Activated T-helper 1 cell treated with anti-CD3 and anti-CD28 coated beads, Interleukin-2, amount 50 U/mL, for 16 hours (primary cell): ENCODE measurements at places on chromosomes 1 and 21.

DNA sequence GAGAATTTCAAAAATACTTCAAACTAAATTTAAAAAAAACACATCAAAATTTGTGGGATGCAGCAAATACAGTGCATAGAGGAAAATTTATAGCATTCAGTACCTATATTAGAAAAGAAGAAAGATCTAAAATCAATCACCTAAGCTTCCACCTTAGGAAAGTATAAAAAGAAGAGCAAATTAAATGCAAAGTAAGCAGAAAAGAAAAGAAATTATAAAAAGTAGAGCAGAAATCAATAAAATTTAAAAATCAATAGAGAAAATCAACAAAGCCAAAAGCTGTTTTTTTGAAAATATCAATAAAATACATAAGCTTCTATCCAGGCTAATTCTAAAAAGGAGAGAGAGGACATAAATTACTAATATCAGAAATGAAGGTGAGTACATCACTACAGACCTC is 255.4 kb downstream of the KCNH1 start:
- DNase-seq: no peak

- no peak for DNase-seq
Observed at GRCh38 chr1:175881246-175881976, 138.0 kb upstream of the TNR start.

GRCh38 chr1:225476100-225476511 is 48.3 kb upstream of the LBR start:
- DNase-seq: no peak

GRCh38 chr1:14910984-14911721 is 242.4 kb upstream of the TMEM51 start:
- DNase-seq: no peak

GRCh38 chr1:97163591-97164275 is 442.1 kb downstream of the PTBP2 start:
- DNase-seq: no peak

DNA sequence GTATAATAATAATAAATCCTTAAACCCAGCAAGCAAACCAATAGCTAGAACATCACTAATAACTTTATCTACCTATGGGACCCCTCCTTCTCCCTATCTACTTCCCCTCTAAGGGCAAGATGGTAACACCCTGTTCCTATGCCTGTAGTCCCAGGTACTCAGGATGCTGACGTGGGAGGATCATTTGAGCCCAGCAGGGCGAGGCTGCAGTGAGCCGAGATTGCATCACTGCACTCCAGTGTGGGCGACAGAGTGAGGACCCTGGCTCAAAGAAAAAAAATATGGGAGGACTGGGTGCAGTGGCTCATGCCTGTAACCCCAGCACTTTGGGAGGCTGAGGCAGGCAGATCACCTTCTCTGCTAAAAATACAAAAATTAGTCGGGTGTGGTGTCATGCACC is 143.1 kb upstream of the SLC45A1 start:
- no peak for DNase-seq

DNA sequence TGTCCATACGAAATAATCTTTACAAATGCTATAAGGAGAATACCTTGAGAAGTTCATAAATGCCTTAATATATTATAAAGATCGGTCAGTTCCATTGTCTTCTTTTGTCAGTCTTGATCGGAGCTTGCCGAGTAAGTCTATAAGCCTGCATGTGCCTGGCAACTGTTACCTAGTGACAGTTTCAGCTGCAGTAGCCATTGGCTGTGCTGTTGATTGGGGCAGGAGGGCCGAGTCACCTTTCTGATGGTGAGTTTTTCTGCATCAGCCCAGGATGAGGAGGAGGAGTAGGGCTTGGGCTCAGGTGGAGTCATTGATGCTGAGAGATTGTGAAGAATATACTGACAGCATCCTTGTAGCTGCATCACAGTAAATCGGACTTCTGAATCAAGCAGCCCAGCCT is 1.9 kb upstream of the GPR52 start:
- no peak for DNase-seq

DNA sequence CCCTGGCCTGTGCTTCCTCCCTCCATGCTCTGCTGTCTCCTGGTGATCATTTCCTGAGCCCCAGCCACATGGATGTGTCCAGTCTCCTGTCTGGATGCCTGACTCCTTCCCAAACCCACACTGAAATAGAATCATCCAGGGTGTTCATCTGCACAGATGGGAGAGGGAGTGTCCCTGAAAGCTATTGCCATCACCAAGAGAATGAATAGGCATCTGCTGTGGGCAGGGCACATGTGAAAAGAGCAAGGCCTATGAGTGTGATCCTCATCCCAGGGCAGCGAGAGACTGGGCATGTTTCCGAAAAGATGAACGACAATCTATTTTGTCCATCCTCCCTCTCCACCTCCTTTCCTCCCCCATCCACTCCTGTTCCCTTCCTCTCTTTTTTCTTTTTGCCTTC is 5.0 kb downstream of the IGSF21 start:
- DNase-seq: no peak

DNA sequence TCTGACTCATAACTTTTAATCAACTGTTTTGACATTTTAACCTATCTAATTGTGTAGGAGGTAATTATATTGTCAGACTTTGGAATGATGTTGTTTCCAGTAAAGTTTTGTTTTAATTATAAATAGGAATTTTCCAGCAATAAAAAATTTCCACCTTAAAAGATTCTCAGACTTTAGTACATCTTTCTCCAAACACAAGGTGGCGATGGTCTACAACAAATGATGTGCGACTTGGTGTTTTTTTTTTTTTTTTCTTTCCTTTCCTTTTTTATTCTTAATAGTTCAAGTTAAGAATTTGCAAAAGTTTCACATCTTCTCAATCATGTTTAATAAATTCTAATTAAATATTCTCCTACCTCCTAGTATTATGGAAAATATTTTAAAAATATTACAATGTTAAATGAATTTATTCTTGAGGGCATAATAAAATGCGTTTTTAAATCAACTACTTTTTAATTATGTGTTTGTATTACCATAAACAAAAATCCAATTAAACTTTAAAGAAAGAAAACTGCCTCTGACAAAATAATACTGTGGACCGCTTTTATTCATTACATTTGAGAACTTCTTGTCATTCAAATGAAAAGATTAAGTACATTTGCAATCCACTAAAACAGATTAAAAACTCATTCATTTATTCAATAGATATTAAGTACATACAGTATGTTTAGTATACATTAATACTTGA is 4.4 kb upstream of the ADAMTS1 start:
- no peak for DNase-seq

- no peak for DNase-seq
Observed at GRCh38 chr1:158806916-158807536, 24.1 kb upstream of the MNDA start.

GRCh38 chr1:232806186-232806510 is 932 bp downstream of the MAP10 start:
- no peak for DNase-seq

GRCh38 chr1:167747988-167748387 is 26.2 kb downstream of the MPZL1 start:
- DNase-seq: no peak

GRCh38 chr1:21342961-21343838 is 52.9 kb upstream of the ECE1 start:
- DNase-seq: no peak

DNA sequence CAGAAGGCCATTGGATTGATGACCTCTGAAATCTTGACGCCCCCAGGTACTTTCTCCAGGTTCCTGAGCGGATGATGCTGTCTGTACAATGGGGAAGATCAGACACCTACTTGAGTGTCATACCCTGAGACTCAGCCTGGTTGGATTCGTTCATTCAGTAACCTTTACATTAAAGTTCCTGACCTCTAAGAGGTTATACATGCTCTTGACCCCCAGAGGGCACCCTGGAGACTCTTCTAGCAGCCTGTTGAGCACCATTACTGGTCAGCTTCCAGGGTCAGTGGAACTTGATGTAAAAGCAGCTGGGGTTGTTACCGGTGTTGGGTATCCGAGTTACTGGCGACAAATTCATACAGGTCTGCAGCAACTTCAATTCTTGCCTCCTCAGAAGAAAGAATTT is 114.3 kb upstream of the ZNF678 start:
- no peak for DNase-seq

DNA sequence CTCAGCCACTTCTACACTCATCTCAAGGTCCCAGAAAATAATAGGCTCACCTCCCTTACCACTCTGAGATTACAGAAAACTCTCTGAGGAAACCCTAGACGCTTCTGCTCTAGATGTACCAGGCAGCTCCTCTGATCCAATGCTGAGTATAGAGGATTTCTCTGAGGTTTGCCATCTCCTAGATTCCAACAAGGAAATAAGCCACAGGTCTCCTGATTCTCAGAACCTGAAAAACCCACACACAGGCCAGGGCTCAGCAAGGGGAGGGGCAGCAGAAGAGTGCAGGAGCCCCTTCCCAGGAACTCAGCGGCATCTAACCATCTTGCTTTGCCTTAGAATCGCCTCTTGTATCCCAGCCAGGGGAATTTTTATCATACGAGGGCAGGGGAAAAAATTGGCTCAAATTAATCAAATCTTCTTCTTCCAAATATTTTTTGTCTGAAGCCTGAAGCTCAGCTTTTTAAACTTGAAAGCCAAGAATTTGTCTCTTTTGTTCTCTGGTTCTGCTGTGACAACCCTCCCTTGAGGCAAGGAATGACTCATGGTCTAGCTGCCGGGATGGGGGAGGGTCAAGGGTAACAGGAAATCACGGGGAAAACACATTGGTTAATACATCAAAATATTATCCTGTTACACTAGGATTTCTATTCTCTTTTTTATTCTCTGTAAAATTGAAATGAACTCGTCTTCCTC is 30.8 kb downstream of the GORAB start:
- no peak for DNase-seq

- DNase-seq: no peak
Observed at GRCh38 chr1:208604295-208604694, 360.1 kb upstream of the PLXNA2 start.

DNA sequence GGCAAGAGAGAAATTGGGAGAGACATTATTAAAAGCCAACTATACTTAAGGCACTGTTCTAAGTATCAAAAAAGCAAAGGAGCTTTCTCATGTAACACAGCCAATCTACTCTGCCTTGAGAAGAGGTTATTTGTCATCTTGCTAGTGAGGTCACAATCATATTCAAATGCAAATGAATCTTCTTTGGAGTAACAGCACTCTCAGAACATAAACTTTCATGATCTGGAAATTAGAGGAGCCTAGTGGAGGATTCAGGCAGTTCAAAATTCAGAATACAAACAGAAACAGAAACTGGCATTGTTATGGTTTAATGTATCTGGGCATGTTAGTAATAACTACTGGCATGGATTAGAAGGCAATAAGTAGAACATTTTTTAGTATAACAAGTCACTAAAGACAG is 57.4 kb downstream of the ARID4B start:
- DNase-seq: no peak

GRCh38 chr1:180143359-180143758 is 11.3 kb upstream of the QSOX1 start:
- DNase-seq: no peak

DNA sequence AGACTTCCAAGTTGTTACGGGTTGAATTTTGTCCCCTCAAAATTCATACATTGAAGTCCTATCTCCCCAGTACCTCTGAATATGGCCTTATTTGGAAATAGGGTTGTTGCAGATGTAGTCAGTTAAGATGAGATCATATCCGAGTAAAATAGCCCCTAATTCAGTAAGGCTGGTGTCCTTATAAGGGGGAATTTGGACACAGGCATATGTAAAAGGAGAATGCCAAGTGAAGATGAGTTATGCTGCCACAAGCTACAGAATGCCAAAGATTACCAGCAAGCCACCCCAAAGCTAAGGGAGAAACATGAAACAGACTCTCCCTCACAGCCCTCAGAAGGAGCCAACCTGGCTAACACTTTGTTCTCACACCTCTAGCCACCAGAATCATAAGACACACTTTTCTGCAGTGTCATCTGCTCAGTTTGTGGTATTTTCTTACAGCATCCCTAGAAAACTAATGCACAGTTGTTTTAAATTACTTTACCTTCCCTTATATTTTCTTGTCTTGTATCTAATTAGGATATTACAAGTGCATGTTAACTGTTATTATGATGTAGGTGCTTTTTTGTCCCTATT is 43.3 kb upstream of the PRDX6 start:
- DNase-seq: no peak

GRCh38 chr1:207058878-207059867 is 6.1 kb downstream of the PFKFB2 start:
- no peak for DNase-seq

- no peak for DNase-seq
Observed at GRCh38 chr1:165397944-165398343, 41.4 kb upstream of the LMX1A start.

DNA sequence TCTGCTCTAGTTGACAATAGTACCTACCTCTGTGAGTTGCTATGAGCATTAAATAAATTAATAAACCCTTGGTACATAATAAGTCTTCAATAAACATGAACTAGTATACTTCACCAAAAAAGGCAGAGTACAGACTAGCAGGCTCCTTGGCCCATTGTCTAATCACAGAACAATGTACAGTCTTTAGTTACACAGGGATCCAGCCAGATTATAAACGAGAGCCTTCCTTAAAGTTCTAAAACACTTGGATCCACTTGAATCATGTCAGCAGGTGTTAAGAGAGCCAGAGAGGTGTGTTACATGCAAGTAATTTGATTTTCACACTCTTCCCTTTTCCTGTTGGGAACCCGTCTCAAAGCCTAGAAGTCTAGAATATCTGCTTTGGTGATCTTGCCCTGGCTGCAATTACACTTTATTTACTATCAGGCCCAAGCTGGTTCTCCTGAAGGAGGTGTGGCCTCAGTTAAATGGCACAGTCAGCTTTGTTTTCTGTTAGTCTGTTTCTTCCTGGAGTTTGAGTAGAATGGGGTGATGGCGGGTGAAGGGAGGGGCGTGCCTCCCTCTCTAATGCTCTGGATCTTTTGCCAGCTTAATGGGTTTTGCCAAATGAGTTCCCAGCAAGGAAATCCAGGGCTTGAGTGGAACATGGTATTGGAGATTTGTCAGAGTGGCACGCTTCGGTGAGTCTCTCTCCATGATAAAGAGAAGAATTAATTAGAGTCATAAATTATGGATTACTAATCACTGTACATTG is 570.9 kb upstream of the CAMK1G start:
- DNase-seq: no peak
